ENCODE measurements at places on chromosomes 1 and 21.

GRCh38 chr1:165173818-165174217 is 182.7 kb downstream of the LMX1A start:
- DNase-seq = no peak

DNA sequence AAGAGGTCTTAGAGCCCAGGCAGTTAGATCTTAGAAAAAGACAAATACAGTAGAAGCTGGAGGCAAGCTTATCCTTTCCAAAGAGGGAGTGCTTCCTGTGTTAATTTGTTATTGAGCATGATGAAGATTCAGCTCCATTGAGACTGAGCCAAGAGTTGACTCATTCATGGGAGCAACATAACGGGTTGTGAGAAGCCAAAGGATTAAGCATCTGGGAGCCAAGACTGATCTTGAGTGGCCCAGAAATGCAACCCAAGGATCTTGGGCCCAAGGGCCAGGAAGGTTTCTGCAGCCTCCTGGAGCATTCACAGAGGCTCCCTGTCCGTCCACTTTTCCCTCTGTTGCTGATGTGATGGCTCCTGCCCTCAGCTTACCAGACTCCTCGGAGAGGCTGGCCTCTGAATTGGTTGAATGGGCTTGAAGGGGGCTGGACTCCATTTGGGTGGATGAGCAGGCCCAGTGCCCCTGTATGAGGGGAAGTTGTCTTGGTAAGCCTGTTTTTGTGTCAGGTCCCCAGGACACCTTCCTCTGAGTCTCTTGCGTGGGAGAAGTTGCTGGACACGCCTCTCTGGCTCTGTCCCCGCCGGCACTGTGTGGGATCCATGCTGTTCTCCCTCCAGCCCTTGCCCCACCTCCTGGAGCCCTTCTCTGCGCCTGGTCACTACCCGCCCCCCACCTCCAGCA is 42.4 kb downstream of the PDE9A start:
- no peak for DNase-seq

- DNase-seq = no peak
These were observed 130.2 kb downstream of the PEX14 start for GRCh38 chr1:10604966-10605365.

DNA sequence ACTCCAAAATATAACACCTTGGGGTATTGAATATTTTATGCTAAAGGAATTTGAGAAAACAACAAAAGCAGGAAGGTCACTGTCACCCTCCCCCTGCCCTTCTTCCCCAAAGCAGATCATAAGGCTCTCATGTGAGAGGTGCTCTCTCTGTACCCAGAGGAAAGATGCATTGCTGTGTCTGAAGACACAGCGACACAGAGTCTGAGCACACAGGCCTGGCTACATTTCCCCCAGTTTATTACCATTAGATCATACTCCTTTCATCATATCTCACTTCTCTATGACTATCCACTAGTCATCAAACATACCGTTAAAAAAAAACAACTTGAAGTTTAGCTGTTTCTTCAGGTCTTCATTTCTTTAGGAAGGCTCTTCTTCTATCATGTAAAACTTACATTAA is 127.1 kb downstream of the PPIAL4G start:
- no peak for DNase-seq

GRCh38 chr1:246280551-246280950 is 226.5 kb downstream of the SMYD3 start:
- DNase-seq = peak; percentile 26

GRCh38 chr1:72221811-72222210 is 60.5 kb downstream of the NEGR1 start:
- DNase-seq = no peak

DNA sequence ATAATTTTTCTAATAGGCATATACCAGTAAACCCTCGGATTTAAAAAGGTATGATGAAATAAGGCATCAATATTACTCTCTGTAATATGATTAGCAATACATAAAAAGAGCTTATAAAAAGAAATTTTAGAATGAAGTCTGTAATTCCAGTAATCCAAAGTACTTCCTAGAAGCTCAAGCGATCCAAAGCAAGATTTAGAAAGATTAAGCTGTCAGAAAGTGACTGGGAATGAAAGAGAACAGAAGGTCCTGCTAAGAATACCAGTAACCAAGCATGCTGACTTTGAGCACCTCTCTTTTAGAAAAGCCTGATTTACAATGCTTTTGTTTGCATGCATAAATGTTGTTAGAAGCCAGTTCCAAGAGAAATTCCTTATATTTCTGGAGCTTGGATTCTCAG is 125.1 kb downstream of the GIPC2 start:
- DNase-seq = no peak

GRCh38 chr1:38138498-38139233 is 92.1 kb upstream of the POU3F1 start:
- no peak for DNase-seq

- no peak for DNase-seq
These were observed 130.5 kb downstream of the TMEM53 start for GRCh38 chr1:44543786-44544185.

DNA sequence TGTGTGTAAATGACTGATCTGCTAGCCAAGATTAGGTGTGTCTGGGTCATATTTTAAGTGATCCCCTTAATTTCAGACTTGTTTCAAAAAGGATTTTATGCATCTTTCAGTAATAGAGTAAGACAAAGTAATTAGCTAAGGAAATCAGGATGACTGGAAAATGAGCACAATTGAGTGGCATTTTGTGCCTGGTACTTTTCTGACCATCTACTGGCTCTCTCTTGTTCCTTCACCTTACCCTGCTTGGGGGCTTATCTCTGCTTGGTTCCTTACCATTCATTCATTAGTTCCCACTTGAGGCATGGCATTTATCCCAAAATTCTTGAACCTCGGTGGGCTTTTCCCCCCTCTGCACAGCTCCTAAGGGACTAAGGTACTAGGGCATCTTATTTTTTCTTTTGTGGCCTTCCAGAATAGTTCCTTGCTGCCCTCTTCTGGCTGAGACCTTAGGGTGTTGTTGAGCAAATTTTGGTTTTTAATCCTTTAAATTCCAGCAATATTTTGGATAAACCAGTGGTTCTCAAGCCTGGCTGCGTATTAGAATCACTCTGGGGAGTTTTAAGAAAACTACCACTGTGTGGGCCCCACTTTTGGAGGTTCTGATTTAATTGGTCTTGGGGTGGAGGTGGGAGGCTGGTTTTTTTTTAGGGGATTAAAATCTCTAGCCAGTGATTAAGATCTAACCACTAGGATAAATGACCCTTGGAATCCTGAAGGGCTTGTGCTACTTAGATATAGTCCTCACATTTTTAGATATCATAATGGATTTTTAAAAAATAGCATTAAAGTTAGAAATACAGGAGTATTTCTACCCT is 50.8 kb downstream of the HS2ST1 start:
- no peak for DNase-seq

DNA sequence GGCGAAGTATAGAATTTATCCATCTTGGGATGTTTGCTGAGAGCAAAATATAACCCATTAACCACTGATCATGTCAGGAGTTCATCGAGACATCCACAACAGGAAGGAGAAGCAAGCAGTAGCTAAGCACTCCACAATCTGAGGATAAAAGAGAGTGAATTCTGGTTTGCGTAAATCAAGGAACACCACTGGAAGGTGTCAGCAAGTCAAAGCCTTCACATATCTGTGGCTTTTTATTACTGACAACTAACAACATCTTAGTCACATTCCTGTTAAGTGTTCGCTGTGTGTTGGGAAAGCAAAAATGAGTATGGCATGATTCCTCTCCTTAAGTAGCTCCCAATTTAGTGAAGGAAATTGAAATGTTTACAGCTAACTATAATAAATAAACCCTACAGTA is 44.5 kb upstream of the DARS2 start:
- no peak for DNase-seq

DNA sequence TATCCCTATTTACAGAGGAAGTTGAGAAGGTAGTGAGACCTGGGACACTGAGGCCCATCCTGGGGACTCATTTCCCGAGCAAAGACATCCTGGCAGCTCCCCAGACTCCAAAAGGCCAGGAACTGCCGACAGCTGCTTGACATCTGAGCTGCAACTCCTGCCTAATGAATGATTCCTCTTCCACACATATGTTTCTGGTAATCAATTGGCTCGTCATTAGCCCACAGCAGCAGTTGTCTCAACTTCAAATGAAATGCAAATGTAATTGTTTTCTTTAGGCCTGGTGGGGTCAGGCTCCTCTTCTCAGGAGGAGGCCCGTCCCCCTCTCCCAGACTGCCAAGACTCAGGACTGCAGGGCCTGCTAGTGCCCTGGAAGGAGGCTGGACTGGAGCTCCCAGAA is 61.8 kb upstream of the DISP3 start:
- DNase-seq = no peak

- no peak for DNase-seq
These were observed 43.4 kb downstream of the ITSN1 start for GRCh38 chr21:33685613-33686197.

- no peak for DNase-seq
These were observed 62.3 kb upstream of the HIVEP3 start for GRCh38 chr1:41980827-41981653.

- DNase-seq = no peak
These were observed 60.1 kb downstream of the RGS13 start for GRCh38 chr1:192696082-192696481.

DNA sequence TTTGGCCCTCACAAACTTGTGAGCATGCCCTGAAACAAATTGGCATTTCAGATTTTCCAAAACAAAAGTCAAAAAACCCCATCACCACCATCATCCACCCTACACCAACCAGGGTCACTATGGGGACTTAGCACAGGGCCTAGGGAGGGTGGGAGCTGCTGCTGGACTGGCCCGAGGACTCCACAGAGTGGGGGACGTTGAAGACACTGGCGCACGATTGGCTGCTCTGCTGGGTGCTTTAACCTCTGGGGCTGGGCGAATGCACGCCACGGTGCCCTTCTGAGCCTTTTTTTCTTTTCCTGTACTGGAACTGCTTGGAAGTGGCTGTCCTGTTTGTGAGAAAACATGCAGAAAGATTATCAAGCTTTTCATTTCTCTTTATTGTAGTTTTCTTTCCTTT is 92.8 kb downstream of the CD247 start:
- DNase-seq = no peak

GRCh38 chr1:228074954-228075730 is 7.4 kb upstream of the ARF1 start:
- DNase-seq = no peak

DNA sequence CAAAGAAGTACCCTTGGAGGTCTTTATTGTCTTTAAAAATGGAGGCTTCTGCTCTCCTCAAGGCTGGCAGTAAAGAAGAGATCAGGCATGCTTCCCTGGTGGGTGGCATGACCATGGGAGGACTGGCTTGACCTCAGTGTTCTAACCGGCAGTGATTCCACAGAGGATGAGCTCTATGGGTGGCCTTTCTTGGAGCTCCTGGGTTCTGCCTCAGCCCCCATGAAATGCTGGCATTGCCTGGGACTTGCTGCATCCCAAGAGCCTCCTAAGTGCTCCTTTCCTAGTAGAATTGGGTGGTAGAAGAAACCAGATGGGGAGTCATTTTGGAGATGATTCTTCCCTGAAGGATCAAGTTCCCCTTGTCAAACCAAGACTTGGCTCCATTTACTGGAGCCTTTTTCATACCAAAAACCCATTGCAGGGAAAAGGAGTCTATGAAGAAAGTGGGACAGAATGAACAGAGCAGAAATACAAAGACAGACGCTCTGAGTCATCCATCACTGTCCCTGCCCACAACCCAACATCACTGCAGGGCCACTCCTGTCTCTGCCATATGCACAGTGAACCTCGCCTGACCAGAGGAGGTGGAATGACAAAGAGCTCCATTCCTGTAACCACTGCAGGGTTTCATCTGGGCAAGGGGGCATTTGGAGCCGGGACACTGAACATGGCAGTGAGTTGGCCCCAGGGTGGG is 42.4 kb downstream of the RIMS3 start:
- DNase-seq = no peak

GRCh38 chr1:235648954-235649367 is 623 bp downstream of the GNG4 start:
- DNase-seq = no peak

DNA sequence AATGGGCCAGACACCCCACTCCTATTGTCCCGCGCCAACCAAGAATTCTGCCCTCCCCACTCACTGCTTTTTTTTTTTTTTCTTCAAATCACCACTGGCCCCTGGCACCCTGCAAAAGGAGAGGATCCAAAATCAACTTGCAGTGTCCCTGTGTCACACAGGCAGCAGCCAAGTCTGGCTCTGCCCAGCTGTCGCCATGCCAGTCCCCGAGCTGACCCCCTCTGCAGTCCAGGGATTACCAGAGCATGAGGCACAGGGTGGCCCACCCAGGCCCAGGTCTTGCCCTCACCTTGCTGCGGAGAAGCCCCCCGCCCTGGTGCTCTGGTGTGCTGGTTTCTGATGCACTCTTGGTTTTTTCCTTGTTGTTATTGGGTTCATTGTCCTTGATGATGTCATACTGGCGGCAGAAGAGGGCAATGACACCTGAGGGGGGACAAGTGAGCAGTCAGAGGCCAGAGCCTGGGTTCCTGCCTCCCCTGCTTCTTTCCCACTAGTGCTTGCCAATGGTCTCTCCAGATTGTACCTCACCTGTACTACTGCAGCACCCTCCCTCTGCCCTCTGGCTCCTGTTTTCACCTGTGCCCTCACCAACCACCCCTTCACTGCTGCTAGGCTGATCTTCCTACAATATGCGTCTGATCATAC is 6.2 kb downstream of the FNDC5 start:
- no peak for DNase-seq

- no peak for DNase-seq
These were observed 41.6 kb downstream of the PCNX2 start for GRCh38 chr1:233253832-233254331.

DNA sequence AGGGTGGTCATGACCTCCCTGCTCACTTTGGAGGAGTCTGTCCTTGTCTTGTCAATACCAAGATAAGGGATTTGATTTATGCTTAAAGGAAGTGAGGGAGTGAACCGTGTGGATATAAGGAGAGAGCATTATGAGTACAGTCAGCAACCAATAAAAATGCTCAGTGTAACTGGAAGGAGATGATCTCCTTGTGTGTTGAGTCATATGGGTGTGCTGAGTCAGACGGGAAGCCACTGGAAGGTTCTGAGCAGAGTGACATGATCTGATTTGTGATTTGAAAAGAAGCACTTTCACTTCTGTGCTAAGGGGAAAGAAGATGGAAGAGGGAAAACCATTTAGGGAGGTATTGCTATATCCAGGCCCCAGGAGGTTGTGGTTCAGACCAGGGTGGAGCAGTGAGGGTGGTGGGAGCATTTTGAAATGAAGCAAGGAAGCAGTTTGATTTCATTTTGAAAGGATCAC is 2.5 kb upstream of the BCL10 start:
- no peak for DNase-seq

- no peak for DNase-seq
These were observed 17.0 kb downstream of the KLHDC8A start for GRCh38 chr1:205339717-205340116.

DNA sequence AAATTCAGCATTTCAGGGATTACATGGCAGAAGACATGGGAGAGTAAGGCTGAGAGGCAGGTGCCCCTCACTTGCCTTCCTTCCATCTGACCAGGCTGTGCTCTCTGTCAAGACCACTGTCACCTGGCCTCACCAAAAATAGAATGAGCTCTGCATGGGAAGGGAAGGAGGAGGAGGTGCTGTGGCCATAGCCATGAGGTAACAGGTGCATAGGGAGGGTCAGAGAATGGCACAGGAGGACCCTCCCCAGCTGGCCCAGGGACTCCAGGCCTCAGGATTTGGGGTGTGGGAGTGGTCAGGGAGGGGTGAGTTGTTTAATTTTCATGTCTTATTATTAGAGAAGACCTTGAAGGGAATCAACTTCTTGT is 192.3 kb downstream of the FCRL5 start:
- no peak for DNase-seq
